ENCODE measurements at places on chromosomes 11 and 22.

- DNase-seq = no peak
These were observed 1234.0 kb downstream of the TBC1D22A start for GRCh38 chr22:47996446-47996857.

DNA sequence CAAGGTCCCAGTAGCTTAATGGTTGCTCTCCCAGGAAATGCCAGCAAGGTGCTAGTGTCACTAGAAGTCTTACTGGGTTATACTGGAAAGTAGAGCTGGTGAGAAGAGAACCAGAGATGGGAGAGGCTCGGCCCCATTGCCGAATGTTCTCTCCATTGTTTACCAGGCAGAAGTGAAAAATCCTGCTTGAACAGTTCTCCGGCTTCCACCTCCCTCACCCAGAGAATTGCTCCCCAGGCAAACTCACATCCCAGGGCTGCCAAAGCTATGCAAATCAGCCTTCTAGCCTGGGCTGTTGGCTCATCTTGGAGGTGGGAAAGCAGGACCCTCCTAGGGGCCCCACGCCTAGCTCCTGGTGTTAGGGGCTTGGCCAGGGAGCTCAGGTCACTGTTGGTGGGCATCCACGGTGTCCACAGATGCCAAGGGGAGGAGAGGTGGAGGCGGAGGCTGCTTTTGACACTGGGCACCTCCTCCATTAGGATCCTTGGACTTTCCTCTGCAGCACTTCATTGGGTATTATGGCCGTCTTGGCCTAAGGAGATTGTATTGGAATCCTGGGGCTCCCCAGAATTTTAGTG, 20.1 kb downstream of the POU2F3 start:
- no peak for DNase-seq

DNA sequence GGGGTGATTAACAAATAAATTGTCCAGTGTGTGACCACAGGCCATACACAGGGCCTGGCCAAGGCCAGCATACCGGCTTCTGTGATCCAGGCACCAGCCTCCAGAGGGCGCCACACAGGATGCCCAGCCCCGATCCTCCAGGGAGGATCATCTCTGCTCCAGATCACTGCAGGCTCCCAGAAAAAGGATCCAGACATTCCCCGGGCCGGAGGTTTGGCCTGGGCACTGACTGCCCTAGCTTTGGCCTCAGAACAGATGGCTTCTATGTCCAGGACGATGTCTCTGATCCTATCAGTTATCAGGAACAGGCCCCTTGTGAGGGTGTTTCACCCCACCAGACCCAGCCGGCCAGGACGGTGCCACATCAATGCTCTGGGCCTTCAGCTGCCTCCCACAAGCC, 74.5 kb upstream of the LMO1 start:
- peak; percentile 54 for DNase-seq

GRCh38 chr22:31954535-31955523, 10.5 kb downstream of the YWHAH start:
- no peak for DNase-seq

- DNase-seq = no peak
These were observed 12.3 kb upstream of the P2RY2 start for GRCh38 chr11:73205661-73206343.

DNA sequence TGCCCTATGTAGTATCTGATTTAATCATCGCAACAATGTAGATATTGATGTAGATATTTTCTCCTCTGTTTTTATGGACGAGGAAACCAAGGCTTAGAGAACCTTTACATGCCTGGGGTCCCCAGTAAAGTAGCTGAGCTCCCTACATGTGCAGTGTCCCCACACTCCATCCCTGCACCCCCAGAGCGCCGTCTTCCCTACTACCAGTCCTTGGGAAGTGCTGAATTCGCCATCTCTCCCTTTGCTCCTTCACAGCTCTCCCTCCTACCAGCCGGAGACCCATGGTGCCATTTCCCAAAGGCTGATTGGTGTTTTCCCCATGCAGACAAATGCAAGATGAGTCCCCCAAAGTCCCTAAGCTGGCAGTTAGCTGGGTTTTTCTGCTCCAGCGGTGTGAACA, 86.0 kb downstream of the CEP164 start:
- no peak for DNase-seq

DNA sequence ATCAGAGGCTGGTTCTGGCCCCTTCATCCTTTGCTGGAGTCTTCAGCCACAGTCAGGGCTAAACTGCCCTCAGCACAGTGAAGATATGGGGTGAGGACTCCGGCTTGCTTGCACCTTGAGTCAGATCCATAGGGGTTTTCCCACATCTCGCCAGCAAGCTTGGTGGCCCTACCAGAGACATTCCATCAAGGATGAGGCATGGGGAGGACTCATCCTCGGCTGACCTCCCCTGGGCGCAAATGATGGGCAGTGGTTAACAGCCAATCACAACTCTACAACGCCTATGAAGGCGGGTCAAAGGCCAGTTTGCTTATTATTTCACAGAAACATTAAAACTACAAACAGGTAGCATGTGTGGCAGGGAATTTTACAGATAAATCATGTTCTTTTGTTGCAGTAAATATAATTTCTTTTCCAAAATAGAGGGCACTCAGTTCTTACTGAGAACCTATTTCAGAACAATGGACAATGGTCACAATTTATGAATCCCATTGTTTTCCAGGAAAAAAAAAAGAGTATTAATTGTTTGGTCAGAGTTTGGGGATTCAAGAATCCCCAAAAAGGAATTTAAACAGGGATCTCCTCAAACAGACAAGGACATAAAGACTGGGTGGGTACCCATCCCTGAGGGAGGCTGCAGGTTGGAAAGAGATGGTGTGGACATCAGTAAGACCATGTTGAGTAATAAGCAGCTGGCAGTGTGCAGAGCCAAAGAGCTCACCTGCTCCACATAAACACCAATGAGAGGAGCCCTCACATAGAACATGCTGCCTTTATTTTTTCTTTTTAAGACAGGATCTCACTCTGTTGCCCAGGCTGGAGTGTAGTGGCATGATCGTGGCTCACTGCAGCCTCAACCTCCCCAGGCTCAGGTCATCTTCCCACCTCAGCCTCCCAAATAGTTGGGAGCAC, 14.8 kb downstream of the PLAAT3 start:
- no peak for DNase-seq

- no peak for DNase-seq
These were observed 18.9 kb upstream of the PPP6R3 start for GRCh38 chr11:68441466-68442230.

DNA sequence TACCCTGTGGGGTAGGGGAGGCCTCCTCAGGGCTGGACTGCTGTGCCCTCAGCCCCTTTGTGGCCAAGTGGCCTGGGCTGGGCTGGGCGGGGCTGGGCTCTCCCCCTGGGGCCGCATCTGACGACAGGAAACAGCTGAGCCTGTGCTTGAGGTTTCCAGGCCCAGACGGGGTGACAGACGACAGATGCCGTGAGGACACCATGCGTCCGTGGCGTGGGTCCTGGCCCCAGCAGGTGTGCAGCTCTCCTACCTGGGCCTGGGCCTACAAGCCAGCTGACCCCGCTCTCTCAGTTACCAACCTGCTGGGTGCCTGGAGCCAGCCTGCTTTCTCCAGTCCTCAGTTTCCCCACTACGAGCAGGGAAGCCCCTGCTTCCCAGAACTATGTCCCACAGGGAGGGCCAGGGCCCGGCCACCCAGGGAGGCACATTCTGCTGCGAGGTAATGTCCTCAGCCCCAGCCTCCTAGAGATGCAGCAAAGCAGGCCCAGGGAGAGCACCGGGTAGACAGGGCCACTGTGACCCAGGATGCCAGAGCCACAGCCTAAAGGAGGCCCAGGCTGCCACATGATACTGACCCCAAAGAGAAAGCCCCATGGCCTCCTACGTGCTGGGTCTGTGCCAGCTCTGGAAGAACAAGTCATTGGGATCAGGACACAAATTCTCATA, 181.3 kb downstream of the IGLL1 start:
- no peak for DNase-seq

DNA sequence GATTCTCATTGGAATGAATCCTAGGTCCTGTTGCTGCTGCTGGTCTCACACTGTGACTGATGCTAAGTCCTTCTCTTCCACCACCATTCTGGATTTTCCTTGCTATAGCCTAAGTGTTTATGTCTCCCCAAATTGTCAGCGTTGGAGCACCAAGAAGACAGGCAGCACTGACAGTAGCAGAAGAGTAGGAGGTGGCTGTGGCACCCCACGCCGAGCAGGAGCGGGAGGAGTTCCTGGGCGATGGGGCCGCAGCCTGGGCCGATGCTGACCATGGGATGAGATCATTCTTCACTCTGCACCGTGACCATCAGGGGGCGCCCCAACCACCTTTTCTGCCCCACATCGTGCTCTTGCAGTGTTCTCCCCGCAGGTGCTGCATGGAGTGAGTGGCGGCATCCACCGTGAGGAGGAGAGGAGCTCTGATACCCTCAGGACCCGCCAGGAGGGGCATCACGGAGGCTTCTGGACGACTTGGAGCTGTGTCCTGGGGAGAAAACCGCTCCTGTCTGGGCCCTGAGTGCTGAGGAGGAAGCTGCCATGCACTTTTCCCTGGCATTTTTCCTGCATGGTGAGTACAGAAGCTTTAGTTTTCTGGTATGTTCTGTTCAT, 57.0 kb downstream of the LRRC74B start:
- peak; percentile 71 for DNase-seq

- no peak for DNase-seq
These were observed 92.1 kb downstream of the PKNOX2 start for GRCh38 chr11:125256541-125257189.

DNA sequence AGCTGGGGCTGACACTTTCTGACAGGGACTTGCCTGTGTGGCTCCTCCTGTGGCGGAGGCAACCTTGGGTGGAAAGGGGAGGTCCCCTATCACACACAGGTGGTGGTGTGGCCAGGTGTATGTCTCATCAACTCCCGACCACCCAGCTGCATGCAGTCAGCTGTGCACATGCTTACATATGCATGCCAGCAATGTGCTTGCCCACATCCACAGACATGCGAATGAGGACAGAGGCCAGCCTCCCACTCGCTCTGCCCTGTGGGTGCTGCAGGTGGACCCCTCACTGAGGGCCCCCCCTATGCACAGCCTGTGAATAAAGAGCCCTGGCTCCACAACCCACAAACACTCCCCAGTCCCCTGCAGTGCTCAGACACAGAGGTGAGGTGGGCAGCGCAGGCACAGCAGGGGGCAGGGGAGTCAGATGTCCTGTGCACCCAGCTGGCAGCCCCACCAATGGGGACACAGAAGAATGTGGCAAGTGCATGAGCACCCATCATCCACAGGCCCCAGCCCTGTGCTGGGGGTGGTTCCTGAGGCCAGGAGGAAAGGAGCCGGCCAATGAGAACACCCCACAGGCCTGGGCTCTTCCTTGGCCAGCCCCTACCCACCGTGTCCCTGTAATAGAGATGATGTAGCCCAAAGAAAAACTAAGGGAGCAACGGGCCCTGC, 9.5 kb downstream of the GNB1L start:
- no peak for DNase-seq

DNA sequence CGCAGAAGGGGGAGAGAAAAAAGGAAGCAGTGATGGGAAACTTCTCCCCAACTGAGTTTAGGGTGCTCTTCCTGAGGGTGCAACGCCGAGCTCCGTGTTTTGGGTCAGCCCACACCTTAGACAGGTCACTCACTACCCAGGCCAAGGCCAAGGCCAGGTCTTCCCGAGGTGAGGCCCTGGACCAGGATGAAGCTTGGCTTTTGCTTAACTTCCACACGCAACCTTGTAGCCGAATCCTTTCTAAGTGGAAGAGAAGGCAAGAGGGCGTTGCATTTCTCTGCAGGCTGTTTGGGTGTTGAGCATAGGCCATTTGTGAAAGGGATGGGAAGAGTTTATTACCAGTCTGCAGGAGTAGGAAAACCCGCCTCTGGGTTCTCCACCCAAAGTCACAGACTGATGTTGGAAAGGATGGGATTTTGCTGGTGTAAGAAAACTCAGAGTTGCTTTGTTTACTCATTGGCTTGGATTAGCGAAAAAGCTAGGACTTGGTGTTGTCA, 1.5 kb downstream of the KREMEN1 start:
- no peak for DNase-seq

GRCh38 chr11:71238285-71238875, 14.0 kb downstream of the SHANK2 start:
- DNase-seq = no peak

DNA sequence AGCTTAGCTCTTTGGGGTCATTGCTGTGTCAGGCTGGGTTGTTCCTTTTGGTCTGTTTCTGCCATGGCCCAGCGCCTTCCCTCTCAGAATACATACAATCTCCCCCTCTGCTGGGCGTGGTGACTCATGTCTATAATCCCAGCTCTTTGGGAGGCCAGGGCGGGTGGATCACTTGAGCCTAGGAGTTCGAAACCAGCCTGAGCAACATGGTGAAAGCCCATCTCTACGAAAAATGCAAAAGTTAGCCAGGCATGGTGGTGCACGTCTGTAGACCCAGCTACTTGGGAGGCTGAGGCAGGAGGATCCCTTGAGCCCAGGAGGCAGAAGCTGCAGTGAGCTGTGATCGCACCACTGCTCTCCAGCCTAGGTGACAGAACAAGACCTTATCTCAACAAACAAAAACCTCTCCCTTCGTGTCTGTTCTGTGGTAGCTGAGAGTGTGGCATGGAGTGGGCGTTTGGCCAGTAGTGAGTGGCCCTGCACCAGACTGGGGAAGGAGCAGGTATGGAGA, 46.7 kb upstream of the RAB1B start:
- DNase-seq = no peak

GRCh38 chr11:57310630-57311086, 14.1 kb downstream of the TNKS1BP1 start:
- DNase-seq = no peak

GRCh38 chr11:45146072-45147016, at the start of gene PRDM11:
Gene PRDM11, plus strand, starts transcription at chr11:45146639. Its CDS starts 35,128 bp downstream, at chr11:45181767.
- DNase-seq = peak; percentile 88

DNA sequence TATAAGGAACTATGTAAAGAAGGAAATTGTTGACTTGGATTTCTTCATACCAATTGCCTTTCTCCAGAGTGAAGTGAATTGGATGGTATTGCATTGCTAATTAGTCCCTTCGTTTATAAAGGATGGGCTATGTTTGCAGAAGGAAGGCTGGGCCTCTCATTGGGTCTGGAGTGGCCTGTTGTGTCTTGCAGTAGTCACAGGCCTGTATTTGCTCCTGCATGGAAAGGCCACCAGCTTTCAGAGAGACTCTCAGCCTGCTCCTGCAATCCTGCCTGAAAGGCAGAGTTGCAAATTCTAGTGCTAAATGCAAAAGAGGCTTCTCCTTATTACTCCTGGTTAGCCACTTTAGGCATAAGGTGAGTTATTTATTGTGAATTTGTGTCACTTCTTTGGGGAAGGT, 103.8 kb downstream of the EXT2 start:
- DNase-seq = no peak

GRCh38 chr11:102109896-102110760, at the start of gene YAP1:
Gene YAP1, plus strand, starts transcription at chr11:102110447. Its CDS starts 402 bp downstream, at chr11:102110849.
- peak; percentile 71 for DNase-seq

All from erythroblast (primary cell).